Osteoblast (primary cell): ENCODE measurements at places on chromosomes 1 and 21. TPM values are rescaled to one million over a fixed set of nuclear protein-coding genes. Genes with fewer than 3 reads are reported as not detected.
A peak's percentile ranks its signal among the peaks of the same experiment; 100 is the strongest.

GRCh38 chr1:234725177-234726132 is 115.5 kb upstream of the IRF2BP2 start:
- no peak for DNase-seq

- no peak for DNase-seq
These were observed 64.1 kb upstream of the TMPRSS15 start for GRCh38 chr21:18467715-18468114.

Gene TMPRSS15
- total RNA-seq: not detected in 2 replicates

DNA sequence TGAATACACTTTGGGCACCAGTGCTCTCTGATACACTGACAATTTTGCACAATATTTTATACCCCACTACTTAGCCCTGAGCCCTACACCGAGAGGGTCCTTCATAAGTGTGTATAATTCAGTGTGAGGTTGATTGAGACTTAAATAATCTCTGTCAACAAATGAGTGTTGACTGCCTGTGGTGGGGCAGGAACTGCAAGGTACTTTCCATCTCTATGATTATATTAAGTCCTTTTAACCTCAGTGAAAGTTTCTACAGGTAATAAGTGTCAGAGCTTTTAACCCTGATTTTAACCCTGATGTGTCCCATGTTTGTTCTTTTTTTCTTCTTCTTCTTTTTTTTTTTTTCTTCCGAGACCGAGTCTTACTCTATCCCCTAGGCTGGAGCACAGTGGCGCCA is 5.8 kb downstream of the CASQ1 start:
- DNase-seq: no peak

Gene TLR5
- under 0.01 and 0.88 TPM in 2 replicates for total RNA-seq

- DNase-seq: no peak
These were observed 9.2 kb upstream of the PTGS2 start for GRCh38 chr1:186689376-186689775.

- no peak for DNase-seq
These were observed 125.2 kb downstream of the TYW3 start for GRCh38 chr1:74858136-74858535.

DNA sequence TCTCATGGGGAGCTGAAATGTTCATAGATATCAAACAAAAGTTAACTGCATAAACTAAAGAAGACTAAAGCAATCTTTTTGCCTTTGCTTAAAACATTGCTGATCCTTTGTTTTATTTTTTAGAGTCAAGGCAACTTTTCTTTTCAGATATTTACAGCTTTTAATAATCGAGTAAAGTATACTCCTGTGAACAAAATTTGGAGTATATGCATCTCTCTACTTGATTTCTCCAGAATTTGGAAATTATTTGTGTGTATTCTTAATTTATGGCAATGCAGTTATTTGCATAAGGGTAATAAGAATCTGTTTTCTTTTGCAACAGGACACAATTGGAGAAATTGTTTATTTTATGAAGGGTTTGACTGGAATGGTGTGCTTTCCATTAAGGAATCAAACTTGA is 4.2 kb upstream of the AQP10 start:
- DNase-seq: no peak

Gene KCNJ15
- 10.0 and 10.1 TPM in 2 replicates for total RNA-seq

Gene INKA2
- 3.5 and 3.6 TPM in 2 replicates for total RNA-seq

- DNase-seq: peak; percentile 65
These were observed 77.5 kb downstream of the FMN2 start for GRCh38 chr1:240169188-240169587.

DNA sequence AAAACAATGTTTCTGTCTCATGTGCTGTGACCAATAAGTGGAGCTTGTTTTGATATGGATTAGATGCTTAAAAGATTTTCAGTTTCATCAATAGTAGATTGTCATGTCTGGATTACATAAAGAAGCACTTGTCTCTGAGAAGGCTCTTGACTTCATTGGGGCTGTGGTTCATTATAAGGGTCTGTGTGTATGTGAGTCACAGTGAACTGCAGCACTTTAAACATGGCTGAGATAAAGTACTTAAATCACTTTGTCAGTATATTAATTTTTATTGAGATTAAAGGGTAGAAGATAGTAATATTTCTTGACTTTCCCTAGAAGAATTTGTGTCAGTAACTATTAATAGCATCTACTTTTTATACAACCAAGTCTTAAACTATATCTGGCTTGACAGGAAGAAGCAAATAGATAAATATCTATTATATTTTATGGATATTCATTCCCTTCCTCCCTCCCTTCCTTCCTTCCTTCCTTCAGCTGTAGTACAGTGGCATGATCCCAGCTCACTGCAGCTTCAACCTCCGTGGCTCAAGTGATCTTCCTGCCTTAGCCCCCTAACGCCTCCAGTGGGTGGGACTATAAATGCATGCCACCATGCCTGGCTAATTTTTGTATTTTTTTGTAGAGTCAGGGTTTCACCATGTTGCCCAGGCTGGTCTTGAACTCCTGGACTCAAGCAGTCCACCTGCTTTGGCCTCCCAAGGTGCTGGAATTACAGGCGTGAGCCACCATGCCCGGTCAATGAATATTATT is 48.8 kb downstream of the ZFYVE9 start:
- no peak for DNase-seq

Gene SLAMF7
- total RNA-seq: under 0.01 TPM in 1 of 2 replicates, not detected in the other

DNA sequence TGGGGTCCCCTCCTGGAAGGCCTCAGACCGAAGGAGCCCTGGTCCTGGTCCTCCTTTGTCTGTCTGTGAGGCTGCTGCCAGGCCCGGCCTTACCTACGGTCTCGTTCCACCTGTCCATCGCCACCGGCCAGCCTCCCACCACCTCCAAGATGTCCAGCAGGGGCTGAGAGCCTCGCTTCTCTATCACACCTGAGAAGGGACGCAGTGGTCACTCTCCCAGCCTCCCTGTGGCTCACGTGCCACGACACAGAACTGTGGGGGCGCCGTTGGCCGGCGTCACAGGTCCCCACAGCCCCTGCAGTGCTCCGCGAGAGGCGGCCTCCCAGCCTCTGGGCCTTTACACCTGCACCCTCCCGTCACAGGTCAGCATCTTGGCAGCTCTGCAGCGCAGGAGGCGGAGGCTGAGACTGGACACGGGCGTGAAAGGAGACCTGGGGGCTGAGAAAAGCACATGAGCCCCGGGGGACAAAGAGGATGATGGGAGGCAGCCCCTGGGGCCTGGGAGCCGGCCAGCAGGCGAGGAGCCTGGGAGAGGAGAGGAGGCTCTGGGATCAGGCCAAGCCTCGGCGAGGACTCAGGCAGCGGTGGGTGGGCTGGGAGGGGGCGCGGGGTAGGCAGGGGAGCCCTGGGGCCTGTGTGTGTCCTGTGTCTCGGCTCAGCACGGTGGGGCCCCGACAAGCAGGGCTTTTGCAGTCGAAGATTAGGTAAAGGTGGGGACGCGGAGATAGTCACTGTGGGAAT is 20.5 kb downstream of the PRXL2B start:
- DNase-seq: peak; percentile 36

GRCh38 chr21:45502600-45502999 is 39.6 kb downstream of the SLC19A1 start:
- no peak for DNase-seq

- DNase-seq: no peak
These were observed 22.6 kb downstream of the DCAF8 start for GRCh38 chr1:160239582-160240299.

DNA sequence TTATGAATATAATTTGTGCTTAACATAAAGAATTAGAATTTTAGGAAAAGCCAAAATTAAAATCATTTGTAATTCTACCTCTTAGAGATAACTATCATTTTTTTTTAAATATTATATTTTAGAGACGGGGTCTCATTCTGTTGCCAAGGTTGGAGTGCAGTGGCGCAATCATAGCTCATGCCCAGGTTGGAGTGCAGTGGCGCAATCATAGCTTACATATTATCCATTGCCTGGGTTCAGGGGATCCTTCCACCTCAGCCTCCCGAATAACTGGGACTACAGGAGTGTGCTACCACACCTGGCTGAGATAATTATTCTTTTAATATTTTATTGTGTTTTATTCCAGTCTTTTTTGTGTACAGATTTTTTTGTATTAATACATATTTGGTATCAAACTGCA is 8.3 kb downstream of the RASAL2 start:
- DNase-seq: no peak

- DNase-seq: no peak
These were observed 16.9 kb downstream of the PTPRU start for GRCh38 chr1:29253180-29253579.

DNA sequence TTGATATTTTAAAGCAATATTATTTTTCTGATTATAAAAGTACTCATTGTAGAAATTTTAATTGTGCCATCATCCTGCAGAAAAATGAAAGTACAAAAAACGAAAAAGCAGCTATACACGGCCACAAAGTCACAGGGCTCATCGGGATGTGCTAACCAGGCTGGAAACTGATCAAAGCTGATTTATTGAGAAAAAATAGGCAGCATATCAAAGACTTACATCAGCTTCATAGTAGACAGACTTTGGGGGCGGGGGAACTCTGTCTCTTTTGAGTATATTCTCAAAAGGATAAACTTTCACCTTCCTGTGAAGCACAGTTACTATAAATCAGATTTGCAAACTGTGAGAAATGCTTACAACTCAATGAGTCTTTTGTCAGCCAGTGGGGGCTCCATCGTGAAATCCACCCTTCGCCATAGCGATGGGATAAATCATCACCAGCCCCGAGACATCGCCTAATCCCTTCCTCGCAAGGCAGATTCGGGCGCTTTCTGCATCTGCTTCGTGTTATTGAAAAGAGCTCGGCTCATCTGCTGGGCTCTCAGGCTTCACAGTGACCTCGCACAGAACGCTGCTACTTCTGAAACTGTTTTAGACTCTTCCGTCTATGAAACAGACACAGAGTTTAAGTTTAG is 69.2 kb upstream of the ERG start:
- DNase-seq: no peak

- DNase-seq: peak; percentile 39
These were observed 95.3 kb upstream of the TMEM51 start for GRCh38 chr1:15058261-15058660.

- no peak for DNase-seq
These were observed 81.8 kb upstream of the SLC44A3 start for GRCh38 chr1:94738371-94738770.

DNA sequence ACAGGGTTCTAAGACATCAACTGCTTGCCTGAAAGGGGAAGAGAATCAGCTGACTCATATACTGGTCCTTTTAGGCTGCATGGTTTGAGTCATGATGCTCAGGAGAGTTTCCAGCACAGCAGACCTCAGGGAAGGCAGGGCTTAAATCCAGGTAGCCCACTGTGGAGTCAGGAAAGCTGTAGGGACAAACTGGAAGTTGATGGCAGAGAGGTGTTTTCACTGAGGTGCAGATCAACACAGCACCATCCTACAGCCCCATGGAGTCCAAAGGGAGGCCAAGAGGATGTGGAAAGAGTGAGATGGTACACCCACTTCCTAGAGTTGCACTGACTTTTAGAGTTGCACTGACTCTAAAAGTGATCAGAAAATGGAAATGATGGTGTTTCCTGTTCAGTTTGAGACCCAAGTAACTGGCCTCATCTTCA is 252.4 kb upstream of the DUSP10 start:
- DNase-seq: peak; percentile 67

DNA sequence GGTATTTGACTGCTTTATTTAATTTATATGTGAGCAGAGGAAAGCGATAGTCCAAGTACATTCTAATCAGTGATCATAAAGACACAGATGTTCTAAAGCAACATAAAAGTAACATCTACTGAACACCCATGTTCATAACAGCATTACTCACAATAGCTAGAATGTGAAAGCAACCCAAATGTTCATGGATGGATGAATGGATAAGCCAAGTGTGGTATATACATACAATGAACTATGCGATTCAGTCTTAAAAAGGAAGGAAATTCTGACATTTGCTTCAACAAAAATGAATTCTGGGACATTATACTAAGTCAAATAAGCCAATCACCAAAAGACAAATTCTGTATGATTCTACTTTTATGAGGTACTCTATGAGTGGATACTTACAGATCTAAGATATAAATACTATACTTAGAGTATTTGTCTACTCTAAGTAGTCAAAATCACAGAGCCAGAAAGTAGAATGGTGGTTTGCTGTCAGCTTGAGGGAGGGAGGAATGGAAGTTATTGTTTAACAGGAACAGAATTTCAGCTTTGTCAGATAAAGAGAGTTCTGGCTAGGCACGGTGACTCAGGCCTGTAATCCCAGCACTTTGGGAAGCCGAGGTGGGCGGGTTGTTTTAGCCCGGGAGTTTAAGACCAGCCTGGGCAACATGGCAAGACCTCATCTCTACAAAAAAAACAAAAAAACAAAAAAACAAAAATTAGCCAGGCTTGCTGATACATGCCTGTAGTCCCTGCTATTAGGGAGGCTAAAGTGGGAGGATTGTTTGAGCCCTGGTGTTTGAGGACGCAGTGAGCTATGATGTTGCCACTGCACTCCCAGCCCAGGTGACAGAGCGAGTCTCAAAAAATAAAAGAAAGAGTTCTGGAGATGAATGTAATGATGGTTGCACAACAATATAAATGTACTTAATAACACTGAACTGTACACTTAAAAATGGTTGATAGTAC is 79.7 kb upstream of the ARHGAP29 start:
- no peak for DNase-seq

GRCh38 chr1:43276673-43277072 is 6.9 kb downstream of the TMEM125 start:
- no peak for DNase-seq

- no peak for DNase-seq
These were observed 237.8 kb downstream of the FMN2 start for GRCh38 chr1:240329443-240329842.

Gene GRIK3
- not detected in 2 replicates for total RNA-seq

DNA sequence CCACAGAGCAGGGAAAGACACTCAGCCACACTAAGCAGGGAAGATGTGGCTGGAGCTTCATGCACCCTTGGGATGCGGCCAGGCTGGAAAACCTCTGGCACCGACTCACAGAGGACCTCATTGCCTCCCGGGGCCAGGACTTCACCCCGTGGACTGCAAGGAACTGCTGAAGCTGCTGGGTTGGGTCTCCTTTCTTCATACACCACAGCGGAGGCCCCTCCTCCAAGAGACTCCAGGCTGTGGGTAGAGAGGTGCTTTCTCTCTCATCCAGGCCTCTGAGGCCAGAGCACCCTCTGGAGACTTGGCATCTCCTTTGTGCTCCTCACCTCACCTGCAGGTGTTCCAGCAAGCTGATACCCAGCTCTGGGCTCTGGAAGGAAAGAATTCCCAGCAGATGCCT is 76.0 kb upstream of the EDN2 start:
- no peak for DNase-seq

Gene CELA3A
- total RNA-seq: not detected in 2 replicates

- DNase-seq: no peak
These were observed 647 bp downstream of the SDHB start for GRCh38 chr1:17053086-17053684.

GRCh38 chr1:240285540-240285939 is 193.9 kb downstream of the FMN2 start:
- DNase-seq: peak; percentile 57
